Amygdala (tissue), 56 donors: ENCODE measurements at places on chromosomes 11 and 22.
A peak's percentile ranks its signal among the peaks of the same experiment; 100 is the strongest.

DNA sequence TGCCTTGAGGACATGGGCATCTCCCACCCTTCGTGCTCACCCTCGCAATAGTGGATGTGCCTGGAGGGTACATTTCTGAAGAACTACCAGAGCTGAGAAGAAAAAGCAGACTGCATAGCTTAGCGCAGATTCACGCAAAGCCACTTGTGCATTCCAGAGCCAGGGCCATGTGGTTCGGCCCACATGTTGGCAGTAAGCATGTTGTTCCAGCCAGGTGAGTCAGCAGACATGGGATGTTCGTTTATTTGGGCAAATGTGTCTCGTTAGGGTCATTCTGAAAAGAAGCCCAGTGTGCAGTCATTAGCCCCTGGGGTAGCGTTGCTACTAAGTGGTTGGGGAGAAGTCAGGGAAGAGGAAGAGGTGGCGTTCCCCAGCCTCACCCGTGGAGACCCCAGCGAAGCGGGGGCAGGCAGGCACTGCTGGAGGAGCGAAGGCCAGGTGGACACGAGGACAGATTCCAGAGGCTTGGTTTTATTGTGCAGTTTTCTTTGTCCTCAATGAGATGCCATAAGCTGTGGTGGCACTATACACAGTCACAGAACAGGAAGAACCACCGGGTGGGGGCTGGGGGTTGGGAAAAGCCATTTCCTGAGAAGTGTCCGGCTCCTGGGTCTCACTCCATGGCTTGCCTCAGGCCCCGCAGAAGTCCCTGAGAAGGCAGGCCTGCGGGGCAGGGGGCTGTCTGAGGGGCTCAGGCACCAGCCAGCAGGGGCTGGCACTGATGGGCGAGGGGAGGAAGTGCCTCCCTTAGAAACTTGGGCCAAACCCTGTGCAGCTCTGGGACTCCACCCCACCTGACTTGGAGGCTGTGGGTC, 5.0 kb downstream of the THY1 start:
- DNase-seq = no peak

DNA sequence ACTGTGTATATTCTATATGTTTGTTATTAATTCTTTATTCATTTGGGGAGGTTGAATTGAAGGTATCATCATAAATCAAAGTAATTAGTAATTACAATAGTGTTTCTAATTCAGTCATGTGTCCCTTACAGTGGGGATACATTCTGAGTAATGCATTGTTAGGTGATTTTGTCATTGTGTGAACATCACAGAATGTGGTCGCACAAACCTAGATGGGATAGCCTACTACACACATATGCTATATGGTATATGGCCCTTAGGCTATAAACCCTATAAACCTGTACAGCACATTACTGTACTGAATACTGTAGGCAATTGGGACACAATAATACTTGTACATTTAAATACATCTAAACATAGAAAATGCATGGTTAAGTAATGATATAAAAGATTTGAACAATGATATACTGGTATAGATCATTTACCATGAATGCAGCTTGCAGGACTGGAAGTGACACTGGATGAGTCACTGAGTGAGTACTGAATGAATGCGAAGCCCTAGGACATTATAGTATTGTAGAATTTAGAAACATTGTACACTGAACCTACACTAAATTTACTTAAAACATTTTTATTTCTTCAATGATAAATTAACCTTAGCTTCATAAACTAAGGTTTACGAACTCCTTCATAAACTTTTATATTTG, 936.2 kb upstream of the CHORDC1 start:
- DNase-seq = no peak

DNA sequence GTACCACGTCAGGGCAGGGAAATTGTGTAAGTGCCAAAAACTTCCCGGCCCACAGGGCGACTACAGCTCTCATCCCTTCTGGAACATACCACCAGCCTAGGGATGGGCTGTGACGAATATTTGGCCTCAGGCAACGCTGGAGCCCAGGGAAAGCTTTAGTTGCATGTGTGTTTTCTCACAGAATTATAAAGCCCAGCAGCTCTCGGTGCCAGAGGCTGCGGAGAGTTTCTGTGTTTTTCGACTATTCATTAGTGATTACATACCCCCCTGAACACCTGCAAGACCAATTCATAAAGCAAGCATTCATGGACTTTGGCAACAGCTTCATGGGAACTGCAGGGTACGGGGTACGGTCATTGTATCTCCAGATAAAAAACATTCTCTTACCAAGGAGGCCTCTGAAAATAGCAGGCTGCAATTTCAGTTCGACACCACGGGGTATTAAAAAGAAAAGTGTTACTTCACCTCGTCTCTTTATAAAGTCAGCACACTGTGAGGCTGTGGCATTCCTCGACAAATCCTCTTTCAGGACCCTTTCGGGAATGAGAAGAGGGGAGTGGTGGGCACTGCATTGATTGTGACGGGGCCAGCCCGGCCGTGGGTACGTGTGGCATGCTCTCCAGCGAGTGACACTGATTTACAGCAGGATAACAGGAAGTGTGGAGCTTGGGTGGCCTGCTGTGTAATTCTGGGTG, 243.6 kb upstream of the SORL1-AS1 start:
- DNase-seq = no peak

DNA sequence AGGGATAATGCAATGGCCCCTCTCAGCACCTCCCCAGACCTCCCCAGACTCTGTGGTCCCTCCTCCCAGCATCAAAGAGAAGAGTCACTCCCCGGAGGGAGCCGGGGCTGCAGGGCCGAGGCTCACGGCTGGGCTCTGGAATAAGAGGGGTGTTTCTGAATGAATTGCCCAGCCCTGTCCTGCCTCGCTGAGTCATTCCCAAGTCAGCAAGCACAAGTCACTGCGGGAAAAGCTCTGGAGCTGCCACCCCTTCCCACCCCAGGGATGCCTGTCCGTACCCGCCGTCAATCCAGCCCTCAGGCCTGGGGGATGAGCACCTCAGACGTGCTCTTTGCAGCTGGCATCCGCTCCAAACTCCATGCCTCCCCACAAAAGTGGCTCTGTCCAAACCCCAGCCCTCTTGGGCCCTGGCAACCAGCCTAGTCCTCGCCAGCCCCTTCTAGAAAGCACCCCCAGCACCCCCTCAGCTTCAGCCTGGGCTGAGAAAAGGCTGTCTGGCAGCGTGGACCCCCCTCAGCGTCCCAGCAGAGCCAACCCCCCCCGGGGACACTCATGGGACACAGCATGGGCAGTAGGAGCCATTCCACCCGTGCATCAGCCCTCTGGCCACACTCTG, 22.7 kb downstream of the CELSR1 start:
- DNase-seq = no peak

- no peak for DNase-seq
Observed at GRCh38 chr22:19591568-19591967, 67.4 kb upstream of the CLDN5 start.

GRCh38 chr11:46916286-46917108, 1.9 kb downstream of the LRP4 start:
- no peak for DNase-seq

DNA sequence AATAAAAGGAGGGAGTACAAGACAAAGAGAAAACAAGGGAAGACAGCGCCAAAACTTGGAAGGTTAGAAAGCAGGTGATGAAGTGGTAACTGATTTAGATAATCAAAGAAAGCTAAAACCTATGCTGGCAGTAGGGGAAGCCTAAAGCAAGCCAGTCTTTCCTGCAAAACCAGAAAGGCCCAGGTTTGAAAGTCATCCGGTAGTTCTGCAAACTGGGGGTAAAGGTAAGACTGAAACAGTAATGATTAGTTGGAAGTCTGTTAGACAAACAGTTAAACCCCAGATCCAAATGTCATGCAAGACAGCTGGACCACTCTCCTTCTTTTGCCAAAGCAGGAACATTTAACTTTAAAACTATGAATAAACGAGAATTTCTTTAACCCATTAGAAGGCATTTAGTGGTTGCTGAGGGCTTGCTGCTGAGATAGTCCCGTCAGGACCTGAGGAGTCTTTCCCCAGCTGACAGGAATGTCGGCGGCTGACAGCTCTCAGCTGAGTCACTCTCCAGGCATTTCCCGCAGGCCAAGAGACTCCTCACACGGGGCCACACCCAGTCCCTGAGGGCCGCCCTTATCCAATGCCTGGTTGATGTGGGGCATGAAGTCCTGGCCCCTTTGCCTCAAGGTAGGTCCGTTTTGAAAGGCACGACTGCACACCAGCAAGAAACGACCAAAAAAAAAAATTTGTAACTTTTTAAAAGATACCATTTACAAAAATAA, 36.3 kb upstream of the CFAP300 start:
- DNase-seq = no peak

- DNase-seq = no peak
Observed at GRCh38 chr11:106014620-106015019, 7.4 kb downstream of the MSANTD4 start.

DNA sequence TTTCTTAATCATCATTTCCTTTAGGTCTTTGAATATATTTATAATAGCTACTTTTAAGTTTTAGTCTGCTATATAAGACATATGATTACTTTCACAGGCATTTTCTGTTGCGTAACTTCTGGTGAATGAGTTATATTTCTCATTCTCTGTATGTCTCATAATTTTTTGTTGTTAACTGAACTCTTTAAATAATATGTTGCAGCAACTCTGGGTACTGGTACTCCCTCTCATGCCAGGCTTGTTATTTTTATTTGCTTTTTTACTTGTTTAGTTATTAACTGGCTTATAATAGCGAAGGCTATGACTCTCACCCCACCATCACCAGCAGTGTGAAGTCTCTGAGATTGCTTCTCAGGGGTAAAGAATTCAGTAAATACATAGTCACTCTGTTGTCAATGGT, 524.2 kb upstream of the CHORDC1 start:
- DNase-seq = no peak

- DNase-seq = no peak
Observed at GRCh38 chr11:8740129-8740528, 57.5 kb downstream of the RPL27A start.

- no peak for DNase-seq
Observed at GRCh38 chr11:35157814-35158700, 19.1 kb downstream of the CD44 start.

- peak; percentile 23 for DNase-seq
Observed at GRCh38 chr11:125494974-125495725, 915 bp downstream of the FEZ1 start.

GRCh38 chr22:36585841-36586240, 56.9 kb upstream of the EIF3D start:
- DNase-seq = no peak

GRCh38 chr11:73538381-73538872, 59.5 kb downstream of the FAM168A start:
- DNase-seq = no peak

DNA sequence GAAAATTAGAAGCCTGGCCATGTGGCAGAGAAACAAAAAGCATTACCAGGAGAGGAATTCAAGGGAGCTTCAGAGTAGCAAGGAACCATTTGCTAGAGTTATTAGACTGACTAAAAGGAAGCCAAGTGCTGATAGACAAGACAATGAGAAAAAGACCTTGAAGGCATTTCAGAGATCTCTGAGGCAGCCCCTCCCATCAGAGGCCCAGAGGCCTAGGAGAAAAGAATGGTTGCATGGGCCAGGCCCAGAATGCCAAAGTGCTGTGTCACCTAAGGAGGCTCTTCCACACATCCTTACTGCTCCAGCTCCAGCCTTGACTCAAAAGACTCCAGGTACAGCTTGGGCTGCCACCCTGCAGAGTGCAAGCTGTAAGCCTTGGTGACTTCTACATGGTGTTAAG, 61.8 kb upstream of the POU2AF2 start:
- no peak for DNase-seq

GRCh38 chr22:20267441-20268278, 458 bp downstream of the RTN4R start:
- DNase-seq = no peak

GRCh38 chr11:119696378-119697222, 32.4 kb downstream of the NECTIN1 start:
- DNase-seq = no peak

- no peak for DNase-seq
Observed at GRCh38 chr11:94276943-94277342, 27.4 kb upstream of the IZUMO1R start.

DNA sequence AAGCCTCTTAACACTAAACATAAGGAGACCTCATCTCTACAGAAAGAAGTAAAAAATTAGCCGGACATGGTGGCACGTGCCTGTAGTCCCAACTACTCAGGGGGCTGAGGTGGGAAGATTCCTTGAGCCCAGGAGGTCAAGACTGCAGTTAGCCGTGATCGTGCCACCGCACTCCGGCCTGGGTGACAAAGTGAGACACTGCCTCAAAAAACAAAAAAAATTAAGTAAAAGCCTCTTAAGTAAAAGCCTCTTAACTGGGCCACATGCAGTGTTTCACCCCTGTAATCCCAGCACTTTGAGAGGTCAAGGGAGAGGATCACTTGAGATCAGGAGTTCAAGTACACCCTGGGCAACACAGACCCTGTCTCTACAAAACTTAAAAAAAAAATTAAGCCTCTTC, 25.7 kb downstream of the CELF1 start:
- DNase-seq = no peak

DNA sequence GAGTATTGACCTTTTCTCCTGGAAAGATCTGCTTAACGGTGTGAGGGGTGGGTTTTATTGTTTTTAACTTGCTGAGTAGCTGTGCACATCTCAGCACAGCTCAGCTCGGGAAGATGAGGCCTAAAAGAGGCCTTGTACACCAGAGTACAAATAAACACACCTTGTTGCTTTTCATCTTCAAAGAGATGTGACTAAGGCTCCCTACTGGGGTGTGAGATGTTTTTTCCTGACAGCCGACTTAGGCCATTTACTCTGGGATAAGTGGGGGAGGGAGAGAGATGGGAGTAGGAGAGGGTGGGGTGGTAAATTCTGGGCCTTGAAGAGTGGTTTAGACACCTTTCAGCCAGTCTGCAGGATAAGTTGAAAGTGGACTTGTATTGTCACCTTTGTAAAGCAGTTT, 2.9 kb downstream of the LDLRAD3 start:
- no peak for DNase-seq

DNA sequence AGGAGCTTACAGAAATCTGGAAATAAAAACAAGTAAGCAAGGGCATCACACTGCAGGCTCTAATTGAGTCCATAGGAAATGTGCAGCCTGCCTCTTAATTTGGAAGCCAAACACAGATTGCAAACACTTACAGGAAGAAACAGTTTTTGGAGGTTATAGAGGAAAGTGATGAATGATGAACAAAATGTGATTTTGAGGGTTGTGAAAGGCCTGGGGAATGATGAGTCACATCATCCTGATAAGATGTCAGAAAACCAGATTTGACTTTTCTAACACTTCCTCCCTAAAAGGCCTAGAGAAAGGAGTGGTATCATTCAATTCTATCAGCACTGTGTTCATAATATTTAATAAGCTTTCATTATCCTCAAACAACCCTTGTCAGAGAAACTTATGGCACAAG, 96.6 kb upstream of the POU2AF2 start:
- DNase-seq = no peak

DNA sequence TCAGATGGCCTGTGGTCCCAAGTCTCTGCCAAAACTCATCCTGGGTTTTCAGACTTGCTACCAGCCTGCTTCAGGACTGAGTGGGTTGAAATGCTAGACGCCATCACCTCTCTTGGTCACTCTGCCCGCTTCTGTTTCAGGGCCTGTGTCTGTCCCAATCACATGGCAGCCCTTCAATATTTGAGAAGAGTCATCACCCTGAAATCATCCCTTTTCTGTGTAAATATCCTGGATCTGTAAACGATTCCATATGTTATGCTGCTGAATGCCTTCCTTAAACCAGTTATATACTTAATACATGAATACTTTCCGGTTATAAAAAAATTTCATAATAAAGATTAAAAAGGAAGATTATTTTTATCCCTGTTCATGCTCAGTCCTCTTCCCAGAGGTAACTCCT, 39.8 kb upstream of the TLCD5 start:
- DNase-seq = no peak
